Stimulated activated CD4-positive, alpha-beta T cell treated with anti-CD3 and anti-CD28 coated beads, Interleukin-1b, Interleukin-23, amount 100 ng/mL, for 48 hours (primary cell): ENCODE measurements at places on chromosomes 16 and 17.

DNA sequence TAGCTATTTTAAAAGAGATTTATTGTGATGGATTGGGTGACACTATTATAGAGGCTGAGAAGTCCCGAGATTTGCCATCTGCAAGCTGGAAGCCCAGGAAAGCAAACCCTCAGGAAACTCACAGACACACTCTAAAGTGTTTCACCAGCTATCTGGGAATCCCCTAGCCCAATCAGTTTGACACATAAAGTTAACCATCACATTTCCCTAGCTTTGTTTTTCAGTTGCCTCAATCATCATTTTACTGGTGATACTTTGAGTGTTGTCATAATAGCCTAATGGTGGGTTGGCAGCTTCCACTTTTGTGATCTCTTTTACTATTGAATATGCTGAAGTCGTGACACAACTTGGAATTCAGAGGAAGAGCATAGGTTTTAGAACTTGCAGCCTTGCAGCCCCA lies 1.8 kb downstream of the SGF29 start:
- DNase-seq = no peak

GRCh38 chr17:67644061-67644460 lies 73.7 kb upstream of the NOL11 start:
- DNase-seq = no peak

GRCh38 chr16:87818533-87819161 lies 50.7 kb downstream of the SLC7A5 start:
- DNase-seq = no peak

DNA sequence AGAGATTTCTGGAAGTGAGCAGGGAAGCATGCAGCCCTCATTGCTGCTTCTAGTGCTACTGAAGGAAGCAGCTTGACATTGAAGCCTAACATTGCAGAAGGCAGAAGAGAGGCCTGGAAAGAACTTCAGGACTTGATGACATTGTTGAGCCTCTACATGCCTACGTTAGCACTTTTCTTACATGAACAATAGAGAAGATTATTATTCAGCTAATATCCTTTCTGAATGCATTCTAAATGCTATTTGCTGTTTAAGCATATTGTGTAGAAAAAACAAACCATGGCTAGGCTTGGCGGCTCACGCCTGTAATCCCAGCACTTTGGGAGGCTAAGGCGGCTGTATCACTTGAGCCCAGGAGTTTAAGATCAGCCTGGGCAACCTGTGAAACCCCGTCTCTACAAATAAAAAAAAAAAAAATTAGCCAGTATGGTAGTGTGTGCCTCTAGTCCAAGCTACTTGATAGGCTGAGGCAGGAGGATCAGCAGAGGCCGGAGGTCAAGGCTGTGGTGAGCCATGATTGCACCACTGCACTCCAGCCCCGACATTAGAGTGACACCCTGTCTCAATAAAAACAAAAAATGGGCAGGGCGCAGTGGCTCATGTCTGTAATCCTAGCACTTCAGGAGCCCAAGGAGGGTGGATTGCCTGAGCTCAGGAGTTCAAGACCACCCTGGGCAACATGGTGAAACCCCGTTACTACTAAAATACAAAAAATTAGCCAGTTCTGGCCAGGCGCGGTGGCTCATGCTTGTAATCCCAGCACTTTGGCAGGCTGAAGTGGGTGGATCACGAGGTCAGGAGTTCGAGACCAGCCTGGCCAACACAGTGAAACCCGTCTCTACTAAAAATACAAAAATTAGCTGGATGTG lies 2.2 kb upstream of the AURKB start:
- no peak for DNase-seq

DNA sequence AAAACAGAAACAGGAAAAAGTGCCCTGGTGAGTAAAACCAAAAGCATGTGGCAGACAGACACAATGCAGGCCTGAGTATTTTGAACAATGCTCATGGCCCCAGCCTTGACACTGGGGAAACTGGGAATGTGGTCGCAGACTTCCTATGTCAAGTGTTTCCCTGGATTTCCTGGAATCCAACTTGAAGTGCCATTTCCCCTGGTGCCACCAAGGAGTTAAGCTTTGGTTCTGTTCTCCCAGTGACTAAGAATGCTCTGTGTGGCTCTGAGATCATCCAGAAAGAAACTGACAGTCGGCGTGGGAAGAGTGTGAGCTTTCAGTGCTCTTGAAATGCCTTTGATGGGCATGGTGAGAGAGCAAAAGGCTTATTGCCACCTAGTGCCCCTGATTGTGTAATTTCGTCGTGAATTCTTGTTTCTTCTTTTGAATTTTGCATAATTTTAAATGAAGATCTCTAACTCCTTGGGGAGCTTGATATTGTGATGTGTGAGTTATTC lies 96.0 kb downstream of the YPEL2 start:
- peak; percentile 72 for DNase-seq

DNA sequence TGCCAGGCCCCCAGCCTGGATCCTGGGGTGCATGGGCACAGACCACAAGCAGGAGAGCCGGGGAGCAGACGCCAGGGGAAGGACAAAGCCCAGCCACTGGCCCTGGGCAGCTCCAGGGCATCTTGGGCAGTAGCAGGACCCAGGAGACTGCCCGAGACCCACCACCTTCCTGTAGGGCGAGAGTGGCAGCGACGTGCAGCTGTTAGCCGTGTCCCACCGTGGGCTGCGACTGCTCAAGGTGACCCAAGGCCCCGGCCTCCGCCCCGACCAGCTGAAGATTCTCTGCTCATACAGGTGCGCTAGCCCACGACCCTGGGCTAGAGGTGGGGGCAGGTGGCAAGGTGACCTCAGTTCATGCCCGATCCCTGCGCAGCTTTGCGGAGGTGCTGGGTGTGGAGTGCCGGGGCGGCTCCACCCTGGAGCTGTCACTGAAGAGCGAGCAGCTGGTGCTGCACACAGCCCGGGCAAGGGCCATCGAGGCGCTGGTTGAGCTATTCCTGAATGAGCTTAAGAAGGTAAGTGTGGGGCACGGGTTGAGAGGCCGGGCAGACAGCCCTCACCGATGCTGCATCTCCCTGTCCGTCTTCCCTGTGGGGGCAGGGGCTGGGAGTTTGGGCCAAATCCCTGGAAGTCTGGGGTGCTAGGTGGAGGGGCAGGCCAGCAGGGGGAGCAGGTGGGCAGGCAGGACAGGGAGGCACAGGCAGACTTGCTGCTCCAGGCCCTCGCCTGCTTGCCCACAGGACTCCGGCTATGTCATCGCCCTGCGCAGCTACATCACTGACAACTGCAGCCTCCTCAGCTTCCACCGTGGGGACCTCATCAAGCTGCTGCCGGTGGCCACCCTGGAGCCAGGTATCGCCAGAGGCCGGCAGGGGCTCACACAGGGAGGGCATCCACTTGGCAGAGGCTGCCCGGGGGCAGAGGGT lies 13.5 kb upstream of the SMIM5 start:
- no peak for DNase-seq

DNA sequence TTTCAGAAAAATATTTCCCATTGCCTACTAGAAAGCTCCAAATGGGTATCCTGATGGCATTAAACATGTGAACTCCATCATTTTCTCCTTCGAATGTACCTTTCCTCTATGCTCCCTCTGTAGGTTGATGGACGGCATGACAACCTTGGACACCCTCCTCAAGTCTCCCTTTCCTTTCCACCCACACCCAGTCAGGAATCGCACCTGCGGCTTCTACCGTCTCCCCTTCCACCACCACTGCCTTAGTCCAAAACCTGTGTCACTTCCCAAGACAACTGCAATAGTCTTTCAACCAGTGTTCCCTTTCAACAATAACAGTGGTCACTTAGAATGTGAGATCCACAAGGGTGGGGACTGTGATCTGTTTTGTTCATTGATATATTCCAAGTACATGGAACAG lies 233.1 kb upstream of the AXIN2 start:
- DNase-seq = no peak

- no peak for DNase-seq
Observed at GRCh38 chr17:74135391-74136167, 67.9 kb upstream of the RPL38 start.

DNA sequence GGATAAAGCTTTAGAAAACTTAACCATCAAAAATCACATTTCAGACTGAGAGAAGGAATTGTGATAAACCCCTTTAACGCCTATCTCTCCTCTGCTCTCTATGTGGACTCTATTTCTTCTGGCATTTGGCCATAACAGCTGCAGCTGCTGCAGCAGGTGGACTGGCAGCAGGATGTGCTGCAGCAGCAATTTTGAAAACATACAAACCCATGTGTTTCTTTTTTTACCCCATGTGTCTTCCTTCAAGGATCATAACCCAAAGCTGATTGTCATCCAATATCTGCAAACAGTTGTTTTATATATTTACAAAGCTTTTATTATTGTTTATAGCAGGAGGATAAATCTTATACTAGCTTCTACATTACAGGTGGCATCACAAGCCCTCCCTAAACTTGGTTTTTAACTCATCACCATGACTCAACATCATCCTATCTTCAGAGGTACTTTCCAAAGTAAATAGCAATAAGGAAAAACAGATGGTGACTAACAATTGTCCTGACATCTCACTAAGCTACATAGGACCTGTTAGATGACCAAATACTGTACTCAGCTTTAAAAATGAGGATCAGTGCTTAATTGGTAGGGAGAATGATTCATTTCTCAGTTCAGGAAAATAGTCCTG lies 14.5 kb upstream of the KRTAP9-2 start:
- DNase-seq = no peak

DNA sequence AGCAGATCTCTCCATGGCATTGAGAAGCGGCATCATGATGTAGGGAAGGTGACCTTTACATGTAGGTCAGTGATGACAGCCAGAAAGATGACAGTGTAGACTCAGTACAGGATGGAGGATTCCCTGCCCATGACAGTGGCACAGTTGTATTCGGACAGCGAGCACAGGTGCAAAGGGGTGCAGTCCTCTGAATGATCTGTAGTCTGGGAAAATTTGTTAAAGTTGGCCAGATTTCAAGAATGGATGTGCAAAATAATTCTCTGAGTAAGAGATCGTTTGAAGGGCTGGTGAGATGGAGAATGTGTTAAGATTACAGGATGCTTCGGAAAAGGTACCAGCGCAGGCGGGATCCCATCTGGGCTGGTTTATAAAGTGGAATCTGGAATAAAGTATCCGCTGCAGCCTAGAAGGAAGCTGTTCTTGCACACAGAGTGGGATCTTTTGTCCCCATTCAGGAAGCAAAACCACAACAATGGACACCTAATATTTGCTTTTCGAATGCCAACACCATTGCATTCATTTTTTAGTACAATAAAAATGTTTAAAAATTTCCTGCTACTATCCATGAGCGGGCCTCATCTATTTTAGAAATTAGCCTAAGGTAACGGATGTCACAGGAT lies 101.2 kb downstream of the RPTOR start:
- no peak for DNase-seq

DNA sequence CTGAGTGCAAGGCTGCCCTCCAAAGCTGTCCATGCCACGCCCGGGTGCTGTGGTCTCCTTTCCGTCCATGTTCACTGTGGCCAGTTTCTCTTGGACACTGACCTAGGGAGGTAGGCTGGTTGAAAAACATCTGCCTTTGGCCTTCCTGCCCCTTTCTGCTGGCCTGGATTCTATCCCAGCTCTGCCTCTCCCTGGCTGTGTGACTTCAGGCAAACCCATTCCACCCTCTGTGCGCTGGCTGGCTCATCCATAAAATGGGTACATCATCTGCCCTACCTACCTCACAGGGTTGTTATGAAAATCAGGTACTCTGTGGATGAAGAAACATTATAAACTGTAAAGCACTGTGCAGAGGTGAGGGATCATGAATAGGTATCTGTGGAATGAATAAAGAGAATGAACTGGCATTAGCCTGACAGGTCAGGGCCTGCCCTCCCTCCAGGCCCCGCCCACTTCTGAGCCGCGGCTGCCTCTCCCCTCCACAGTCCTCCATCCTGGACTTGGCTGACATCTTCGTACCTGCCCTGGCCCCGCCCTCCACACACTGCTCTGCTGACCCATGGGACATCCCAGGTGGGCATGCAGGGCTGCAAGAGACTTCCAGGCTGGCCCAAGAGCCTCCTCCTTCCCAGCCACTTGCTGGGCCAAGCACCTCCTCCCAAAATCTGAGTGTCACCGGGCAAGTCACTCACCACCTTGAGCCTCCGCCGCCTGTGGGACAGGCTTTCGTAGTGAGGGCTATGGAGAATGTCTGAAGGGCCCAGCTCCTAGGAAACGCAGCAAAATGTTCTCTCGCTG lies 7.0 kb upstream of the SPATA20 start:
- DNase-seq = no peak

DNA sequence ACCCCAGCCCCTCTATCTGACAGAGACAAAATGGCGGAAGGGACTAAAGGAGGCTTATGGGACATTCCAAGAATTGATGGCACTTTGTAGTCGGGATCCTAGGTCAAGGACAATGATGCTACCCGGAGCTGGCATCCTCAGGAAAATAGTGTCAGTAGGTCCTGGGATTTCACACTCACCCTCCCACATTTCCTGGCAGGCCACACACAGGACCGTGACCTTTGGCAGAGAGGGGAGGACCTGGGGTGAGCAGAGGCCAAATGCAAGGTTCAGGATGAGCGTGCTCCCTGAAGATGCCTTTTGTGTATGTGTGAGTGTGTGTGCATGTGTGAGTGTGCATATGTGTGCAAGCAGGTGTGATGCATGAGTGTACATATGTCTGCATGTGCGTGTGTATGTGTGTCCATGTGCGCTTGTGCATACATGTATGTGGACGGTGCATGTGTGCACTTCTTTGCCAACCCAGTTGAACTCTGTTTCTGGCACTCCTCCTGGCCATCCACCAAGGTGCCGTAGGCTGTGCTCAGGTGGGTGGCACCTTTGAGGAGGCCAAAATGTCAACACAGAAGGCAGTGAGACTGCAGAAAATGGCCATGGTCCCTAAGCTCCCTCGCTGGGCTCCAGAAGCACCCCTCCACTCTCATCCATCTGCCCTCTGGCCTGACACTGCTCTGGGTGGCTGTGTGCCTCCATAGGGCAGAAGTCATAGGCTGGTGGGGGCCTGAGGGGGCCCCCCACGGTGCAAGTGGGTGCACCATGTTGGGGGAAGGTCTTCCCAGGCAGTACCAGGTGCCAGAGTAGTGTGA lies 60.3 kb downstream of the SNX20 start:
- no peak for DNase-seq

DNA sequence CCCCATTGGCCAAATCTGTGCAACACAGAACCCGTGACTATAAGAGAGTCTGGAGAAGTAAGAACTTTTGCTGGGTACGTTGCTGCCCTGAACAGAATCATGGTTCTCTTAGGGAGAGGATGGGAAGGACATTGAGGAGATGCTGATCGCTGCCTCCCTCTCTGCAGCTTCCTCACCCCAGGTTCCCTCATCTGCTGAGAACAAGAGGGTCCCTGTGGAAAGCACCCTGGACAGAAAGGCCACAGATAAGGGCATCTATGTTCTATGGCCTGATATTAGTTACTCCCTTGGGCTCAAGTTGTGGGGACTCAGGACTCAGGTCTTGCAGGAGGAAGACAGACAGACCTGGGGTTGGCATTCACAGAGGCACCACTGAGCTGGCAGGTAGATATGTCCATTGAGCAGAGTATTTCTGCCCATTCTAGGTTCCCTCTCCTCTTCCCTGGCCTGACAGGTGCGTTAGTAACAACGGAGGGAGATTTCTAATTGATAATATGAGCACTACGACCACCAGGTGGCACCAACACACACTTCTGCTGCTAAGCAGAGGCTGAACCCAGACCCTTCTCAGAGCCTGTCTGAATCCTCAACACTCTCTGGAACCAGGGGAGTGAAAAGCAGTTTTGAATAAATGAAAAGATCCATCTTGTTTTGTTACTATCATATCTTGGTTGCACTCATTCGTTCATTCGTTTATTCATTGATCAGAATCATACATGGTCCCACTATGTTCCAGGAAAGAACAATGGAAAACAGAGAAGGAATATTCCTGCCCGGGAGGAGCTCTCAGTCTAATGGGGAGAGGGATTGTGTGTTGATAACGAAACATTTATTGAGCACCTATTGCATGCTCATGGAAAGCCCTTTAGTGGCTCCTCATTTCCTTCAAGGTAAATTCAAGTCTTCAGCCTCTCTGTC lies 56.4 kb downstream of the SLC6A2 start:
- peak; percentile 54 for DNase-seq

- no peak for DNase-seq
Observed at GRCh38 chr17:17498606-17499301, 2.6 kb upstream of the RASD1 start.
